ENCODE measurements at places on chromosomes 3 and 15. TPM values are rescaled to one million over a fixed set of nuclear protein-coding genes. Genes with fewer than 3 reads are reported as not detected.

The TMCO5A gene
- total RNA-seq, result not detected

The PP2D1 gene
- not detected for total RNA-seq

The SLC28A2 gene
- not detected for total RNA-seq

The P2RY12 gene
- not detected for total RNA-seq

The GPD1L gene
- total RNA-seq, result 4.5 TPM

The CATSPER2 gene
- 2.9 TPM for total RNA-seq

The KLHL40 gene
- not detected for total RNA-seq

The ARF4 gene
- total RNA-seq, result 219 TPM

The STRC gene
- total RNA-seq, result not detected

The ACOX2 gene
- total RNA-seq, result 0.34 TPM

- no peak for DNase-seq
Measured at GRCh38 chr15:70547846-70548487, 215.4 kb downstream of the UACA start.

GRCh38 chr15:99085413-99086326 lies 19.2 kb upstream of the SYNM start:
- DNase-seq, result peak; percentile 36

- no peak for DNase-seq
Measured at GRCh38 chr3:154764856-154765640, 315.1 kb upstream of the MME start.

- no peak for DNase-seq
Measured at GRCh38 chr15:38378161-38378560, 75.8 kb upstream of the FAM98B start.

GRCh38 chr3:111072031-111072921 lies 660 bp downstream of the NECTIN3 start:
- peak; percentile 44 for DNase-seq

GRCh38 chr3:94226078-94226477 lies 163.2 kb downstream of the NSUN3 start:
- peak; percentile 91 for DNase-seq

GRCh38 chr3:51982352-51982837 lies 940 bp upstream of the ACY1 start:
- DNase-seq, result no peak

- DNase-seq, result peak; percentile 23
Measured at GRCh38 chr3:179308001-179308400, 14.8 kb upstream of the ZNF639 start.
